Stromal cell of bone marrow (primary cell): ENCODE measurements at places on chromosomes 1 and 21.

- DNase-seq: no peak
Measured at GRCh38 chr1:68379085-68379478, 70.7 kb downstream of the RPE65 start.

GRCh38 chr1:160282807-160283206, 2.1 kb downstream of the PEX19 start:
- no peak for DNase-seq

DNA sequence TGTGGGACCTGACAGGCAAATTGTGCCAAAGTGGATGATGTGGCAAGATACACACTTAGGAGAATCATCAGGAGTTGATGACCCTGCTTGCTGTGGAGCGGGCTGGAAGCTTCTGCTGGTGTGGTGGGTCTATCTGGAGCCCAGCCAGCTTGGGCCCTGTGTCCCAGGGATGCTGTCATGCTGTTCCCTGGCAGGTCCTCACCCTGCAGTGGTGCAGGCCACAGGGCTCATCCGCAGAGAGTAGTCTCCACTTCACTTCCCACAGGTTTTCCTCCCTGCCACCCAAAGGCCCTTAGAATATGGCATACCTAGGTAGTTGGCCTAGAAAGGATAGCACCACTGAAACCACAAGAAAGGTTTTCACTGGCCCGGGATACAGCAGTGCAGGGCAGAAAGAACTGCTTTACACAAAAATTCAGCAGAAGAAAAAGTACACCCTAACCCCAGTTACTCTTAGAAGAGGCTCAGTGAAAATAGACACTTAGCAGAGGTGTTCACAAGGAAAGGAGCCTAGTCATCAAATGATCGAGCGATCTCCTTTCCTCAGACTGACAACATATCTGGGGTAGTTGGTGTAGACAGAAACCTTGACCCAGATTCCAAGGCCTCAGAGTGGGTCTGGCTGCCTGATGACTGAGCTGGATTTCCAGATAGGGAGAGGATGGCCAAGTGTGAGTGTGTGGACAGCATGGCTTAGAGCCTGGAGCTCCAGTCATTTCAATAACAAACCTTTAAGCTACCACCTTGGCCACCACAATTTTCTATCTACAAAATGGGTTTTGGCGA, 1.3 kb upstream of the C1orf226 start:
- no peak for DNase-seq

DNA sequence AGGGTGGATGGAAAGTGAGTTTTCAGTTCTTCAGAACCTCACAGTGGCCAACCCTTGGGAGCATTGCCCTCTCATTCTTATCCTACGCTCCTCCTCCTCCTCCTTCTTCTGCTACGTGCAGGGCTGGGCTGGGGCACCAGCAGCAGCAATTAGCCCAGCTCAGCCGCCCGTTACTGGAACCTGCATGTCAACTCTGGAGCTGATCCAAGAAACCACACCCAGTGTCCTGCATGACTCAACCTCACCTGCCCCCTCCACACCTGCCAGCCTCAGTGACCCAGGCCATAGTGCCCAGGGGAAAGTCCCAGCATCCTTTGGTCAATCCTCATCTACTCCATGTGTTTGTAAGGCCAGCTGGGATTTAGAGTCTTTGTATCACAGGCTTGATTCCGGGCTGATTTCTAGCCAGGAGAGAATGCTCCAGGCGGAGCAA, 12.6 kb downstream of the ELF3 start:
- no peak for DNase-seq
